ENCODE measurements at places on chromosomes 7 and 10. TPM values are rescaled to one million over a fixed set of nuclear protein-coding genes. Genes with fewer than 3 reads are reported as not detected.

- DNase-seq = no peak
Measured at GRCh38 chr7:7821517-7821916, 103.1 kb upstream of the RPA3 start.

The OGDHL gene
- total RNA-seq = 9.8 TPM

The CALCR gene
- not detected for total RNA-seq

DNA sequence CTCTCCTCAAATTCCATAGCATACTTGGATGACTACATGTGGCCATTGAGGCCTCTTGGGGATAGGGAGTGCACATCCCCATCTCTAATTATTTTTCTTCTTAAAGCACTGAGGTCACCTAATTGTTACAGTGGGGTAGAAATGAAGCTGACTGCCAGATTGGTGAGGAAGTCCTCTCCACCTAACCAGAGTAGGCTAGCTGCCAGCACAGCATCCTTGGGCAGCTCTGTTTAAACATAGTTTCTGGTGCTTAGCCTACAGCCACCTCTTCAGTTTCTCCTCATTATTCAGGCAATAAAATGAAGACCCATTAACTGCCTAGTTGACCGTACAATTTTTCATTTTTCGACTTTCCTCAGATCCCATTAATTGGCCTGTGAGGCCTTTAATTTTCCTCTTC lies 104.6 kb downstream of the MLLT10 start:
- DNase-seq = no peak

The COL13A1 gene
- total RNA-seq = 1.3 TPM

- no peak for DNase-seq
Measured at GRCh38 chr7:105896407-105896911, 20.1 kb upstream of the ATXN7L1 start.

GRCh38 chr10:31977440-31978155 lies 49.0 kb upstream of the ARHGAP12 start:
- DNase-seq = no peak

DNA sequence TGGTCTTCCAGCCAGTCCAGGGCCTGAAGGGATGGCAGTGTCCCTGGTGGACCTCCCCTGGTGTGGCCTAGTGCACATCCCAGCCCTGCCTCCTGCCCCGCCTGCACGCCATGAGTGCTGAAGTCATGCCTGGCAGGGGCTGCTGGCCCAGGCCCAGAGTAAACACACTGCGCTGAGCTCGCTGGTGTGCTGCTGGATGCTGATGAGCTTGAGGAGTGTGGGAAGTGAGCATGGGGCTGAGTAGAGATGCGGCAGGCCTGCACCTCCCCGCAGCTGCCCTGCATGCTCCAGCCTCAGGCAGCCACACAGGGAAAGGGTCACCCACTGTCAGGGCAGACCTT lies 43.2 kb downstream of the HTRA1 start:
- peak; percentile 70 for DNase-seq

DNA sequence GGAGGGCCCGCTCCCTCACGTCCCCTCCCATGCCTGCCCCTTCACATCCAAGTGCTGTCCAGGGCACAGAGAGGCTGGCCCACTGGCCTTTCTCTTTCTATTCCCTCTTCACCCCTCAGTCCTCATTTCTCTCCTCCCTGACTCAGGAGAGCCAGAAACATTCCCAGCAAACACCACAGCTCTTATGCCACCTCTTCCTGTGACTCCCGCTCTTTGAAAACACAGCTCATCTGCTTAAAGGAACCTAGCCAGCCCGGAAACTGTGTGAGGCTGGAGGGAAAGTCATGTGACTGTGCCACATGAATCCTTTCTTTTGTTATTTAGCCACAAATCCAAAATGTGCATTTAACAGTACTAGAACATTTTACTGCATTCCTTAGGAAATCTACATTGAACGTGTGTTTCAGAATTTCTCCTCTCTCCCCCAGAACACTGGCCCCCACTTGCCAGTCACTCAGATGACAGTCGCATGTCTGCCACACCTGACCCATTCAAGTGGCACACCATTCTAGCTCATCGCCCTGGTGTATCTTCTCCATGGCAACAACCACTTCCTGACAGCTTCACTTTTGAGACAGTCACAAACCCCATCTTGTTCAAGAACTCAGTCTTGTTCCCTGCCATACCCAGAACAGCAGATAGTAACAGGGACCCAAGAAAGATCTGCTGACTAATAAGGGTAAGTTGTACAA lies 42.8 kb downstream of the GRB10 start:
- no peak for DNase-seq

- no peak for DNase-seq
Measured at GRCh38 chr10:103947799-103948516, 19.0 kb upstream of the SLK start.

- DNase-seq = no peak
Measured at GRCh38 chr10:17814973-17815372, 5.8 kb downstream of the MRC1 start.
